ENCODE measurements at places on chromosomes 4 and X.
A peak's percentile ranks its signal among the peaks of the same experiment; 100 is the strongest.

DNA sequence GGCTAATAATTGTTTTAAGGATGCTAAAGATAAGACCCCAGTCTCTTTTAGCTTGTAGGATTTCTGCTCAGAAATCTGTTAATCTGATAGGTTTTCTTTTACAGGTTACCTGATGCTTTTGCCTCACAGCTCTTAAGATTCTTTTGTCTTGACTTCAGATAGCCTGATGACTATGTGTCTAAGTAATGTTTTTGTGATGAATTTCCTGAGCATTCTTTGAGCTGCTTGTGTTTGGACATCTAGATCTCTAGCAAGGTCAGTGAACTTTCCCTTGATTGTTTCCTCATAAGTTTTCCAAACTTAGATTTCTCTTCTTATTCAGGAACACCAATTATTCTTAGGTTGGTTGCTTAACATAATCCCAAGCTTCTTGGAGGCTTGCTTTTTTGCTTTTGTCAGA is 104.1 kb downstream of the ZNF518B start:
- no peak for DNase-seq

DNA sequence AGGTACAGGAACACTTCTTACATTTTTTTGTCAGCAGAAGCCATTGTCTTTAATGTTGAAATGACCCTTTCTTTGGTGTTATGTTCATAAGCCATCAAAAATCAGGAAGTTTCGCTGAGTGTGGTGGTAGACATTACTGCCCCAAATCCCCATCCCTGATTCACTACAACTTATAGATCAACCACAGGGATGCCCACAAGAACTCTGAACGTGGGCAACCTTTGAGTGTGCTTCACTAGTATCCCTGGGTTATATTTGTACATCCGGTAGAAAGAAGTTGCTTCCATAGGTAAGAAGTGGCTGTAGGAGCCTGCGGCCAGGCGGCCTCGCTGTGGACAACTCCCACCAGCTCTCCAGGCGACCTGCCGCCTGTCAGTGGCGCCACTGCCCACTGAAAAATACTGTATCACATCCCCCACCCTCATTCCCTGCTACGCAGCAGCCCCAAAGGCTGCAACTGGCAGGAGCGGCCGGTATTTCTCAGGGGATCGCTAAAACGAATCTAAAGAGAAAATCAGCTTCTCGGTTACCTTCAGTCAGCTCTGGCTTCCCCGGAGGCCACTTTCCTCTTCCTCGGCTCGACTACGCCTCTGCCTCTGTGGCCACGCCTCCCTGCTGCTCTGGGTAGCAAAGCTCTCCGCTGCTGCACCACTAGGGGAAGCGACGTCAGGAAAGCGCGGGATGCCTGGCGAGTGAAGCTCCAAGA is 13.9 kb upstream of the ETDC start:
- peak; percentile 49 for DNase-seq

GRCh38 chr4:80685214-80685613 is 345.3 kb upstream of the BMP3 start:
- DNase-seq, result no peak

DNA sequence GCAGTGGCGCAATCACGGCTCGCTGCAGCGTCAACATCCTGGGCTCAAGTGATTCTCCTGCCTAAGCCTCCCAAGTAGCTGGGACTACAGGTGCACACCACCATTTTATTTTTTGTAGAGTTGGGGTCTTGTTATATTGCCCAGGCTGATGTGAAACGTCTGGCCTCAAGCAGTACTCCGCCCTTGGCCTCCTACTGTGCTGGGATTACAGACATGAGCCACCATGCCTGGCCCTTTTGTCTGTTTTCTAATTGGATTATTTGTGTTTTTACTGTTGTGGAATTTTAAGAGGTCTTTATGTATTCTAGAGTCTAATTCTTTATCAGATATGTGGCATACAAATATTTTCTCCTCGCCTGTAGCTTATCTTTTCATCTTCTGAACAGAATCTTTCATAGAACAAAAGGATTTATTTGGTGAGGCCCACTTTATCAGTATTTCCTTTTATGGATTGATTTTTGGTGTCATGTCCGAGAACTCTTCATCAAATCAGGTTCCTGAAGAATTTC is 18.9 kb downstream of the PLS3 start:
- no peak for DNase-seq

GRCh38 chr4:110475881-110476818 is at the start of gene ENPEP:
Gene ENPEP, plus strand, starts transcription at chr4:110476155. Its CDS starts 260 bp downstream, at chr4:110476415.
- no peak for DNase-seq

DNA sequence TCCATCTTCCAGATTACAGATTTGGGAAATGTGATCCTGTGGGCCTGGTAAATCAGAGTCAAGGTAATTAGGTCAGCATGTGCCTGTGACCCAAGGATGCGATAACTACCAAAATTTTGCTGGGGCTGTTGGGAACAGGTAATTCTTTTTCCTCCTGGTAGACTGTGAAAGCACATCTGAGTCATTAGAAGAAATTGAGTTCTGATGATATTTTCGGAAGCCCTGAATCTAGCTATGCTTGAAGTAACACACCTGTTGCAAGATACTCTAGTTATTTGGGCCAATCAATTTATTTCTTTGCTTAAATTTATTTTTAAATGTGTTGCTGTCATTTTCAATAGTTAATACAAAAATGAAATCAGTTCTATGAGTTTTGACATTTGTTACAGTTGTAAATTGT is 903.6 kb downstream of the RPA4 start:
- no peak for DNase-seq

DNA sequence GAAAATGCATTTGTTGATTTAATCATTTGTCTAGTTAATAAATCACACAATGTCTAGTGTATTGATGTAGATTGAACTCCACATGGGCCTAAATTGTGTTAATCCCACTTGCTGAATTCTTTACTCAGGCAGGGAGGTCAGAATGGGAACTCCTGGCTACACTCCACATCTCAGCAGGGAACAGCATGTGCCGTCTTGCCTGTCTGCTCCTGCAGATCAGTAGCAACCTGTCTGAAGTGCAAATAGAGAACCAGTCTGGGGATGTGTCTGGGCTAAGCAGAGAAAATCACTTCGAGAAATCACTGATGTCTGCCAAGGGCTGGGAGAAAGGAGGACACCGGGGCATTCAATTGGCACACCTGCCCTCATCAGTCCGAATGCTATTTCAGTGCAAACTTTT is 16.5 kb upstream of the MXRA5 start:
- DNase-seq, result peak; percentile 0

DNA sequence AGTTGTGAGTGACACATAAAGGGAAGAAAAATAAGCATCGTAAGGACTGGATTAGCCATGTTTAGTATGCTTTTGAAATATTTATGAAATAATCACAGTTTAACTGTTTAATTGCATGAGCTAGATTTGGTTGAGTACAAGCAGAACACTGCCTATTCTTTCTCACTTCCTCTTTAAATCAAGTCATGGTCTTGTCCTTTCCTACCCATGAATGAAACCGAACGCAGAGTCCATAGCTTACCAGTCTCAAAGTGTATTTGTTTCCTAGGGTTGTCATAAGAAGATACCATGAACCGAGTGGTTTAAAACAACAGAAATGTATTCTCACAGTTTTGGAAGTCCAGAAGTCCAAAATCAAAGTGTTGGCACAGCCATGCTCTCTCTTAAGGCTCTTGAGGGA is 684.0 kb upstream of the MAGEB2 start:
- DNase-seq, result no peak

DNA sequence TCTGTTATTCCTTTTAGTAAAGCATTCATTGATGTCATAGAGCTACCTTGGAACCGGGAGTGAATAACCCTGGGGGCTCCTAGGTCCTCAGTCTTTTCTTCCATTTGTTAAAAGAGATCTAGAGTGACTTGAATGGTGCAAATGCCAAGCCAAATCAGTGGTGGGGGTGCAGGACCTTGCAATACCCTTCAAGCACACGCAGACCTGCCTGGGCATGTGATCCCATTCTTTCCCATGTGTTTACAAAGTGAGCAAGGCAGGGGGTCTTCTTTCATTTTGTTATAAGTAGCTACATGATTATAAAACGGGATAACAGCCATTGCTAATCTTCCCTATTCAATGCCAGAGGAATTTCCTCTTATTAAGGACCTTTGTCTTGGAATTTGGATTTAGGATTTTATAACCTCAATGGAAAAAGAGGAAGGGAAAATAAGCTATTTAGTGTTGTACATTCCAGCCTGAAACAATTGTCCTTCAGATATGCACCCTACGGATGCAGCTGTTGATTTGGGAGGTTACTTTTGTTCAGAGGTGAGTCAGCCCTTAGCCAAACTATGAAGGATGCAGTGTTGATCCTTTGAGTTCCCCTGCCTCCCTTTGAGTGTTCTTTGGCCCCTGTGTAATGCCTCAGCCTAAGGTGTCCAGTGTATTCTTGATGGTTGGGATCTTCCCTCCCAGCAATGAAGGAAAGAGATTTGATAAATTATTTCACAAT is 623.8 kb upstream of the HTR2C start:
- no peak for DNase-seq

All from cerebellar cortex (tissue), 1 donor.